Immature natural killer cell (primary cell): ENCODE measurements at places on chromosomes 3 and 15. TPM values are rescaled to one million over a fixed set of nuclear protein-coding genes. Genes with fewer than 3 reads are reported as not detected.

KLF15 gene
- not detected for polyA plus RNA-seq

DNA sequence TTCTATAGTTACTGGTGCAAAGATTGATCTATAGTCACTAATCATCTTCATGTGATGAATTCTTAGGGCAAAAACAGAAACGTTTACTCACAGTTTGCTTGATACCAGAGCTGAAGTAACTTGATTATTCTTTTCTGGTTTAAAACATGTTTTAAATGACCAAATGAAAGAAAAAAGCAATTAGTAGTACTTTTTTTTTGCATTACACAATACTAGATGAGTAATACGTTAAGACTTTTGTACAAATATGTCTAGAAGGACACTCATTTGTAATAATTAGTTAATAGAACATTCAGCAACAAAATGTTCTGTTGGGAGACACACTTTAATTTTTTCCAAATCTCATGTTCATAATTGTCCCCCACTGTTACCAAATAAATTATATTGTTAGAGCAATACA lies 523.2 kb downstream of the SOX2 start:
- H3K27me3 ChIP-seq = no peaks in the 10 kb centered on the region
- H3K36me3 ChIP-seq = no peaks in the 10 kb centered on the region
- H3K27ac ChIP-seq = no peak overlapping the region
- no peaks in the 10 kb centered on the region for H3K4me1 ChIP-seq
- DNase-seq = no peak

GOLGA6D gene
- polyA plus RNA-seq = not detected

- no peak overlapping the region for H3K4me3 ChIP-seq
- no peak for DNase-seq
- H3K4me1 ChIP-seq = peaks cover 15% of the 10 kb centered on the region
- peaks cover 2% of the 10 kb centered on the region for H3K27me3 ChIP-seq
Observed at GRCh38 chr3:143158014-143158988, 38.7 kb downstream of the CHST2 start.

ERICH6 gene
- 0.94 TPM for polyA plus RNA-seq

GRCh38 chr3:71979175-71979574 lies 194.2 kb upstream of the PROK2 start:
- H3K27me3 ChIP-seq = peaks cover 3% of the 10 kb centered on the region
- H3K36me3 ChIP-seq = no peaks in the 10 kb centered on the region
- no peaks in the 10 kb centered on the region for H3K4me1 ChIP-seq
- no peak overlapping the region for H3K27ac ChIP-seq
- no peak overlapping the region for H3K4me3 ChIP-seq
- no peak for DNase-seq

DNA sequence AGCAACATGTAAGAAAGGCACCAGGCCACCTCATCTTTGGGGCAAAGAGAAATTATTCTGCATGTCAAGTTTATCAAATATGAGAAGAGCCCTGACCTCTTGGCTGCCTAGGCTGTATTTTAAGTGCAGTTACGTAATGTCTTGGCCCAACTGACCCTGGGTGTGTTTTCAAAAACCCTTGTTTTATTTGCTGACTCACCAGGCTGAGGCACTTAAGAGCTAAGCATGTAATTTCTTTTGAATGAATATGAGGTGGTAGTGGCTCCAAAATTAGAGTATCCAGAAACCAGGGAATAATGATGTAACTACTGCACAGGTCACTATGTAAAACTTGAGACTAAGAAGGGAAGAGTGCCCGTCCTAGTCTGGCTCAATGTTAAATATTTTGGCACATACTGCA lies 24.3 kb downstream of the PGPEP1L start:
- H3K4me1 ChIP-seq = peaks cover 3% of the 10 kb centered on the region
- H3K27me3 ChIP-seq = peaks cover 6% of the 10 kb centered on the region
- no peak overlapping the region for H3K27ac ChIP-seq

GOLGA8M gene
- polyA plus RNA-seq = 0.76 TPM

SNRK gene
- 34.3 TPM for polyA plus RNA-seq

IL12A gene
- 0.12 TPM for polyA plus RNA-seq

DNA sequence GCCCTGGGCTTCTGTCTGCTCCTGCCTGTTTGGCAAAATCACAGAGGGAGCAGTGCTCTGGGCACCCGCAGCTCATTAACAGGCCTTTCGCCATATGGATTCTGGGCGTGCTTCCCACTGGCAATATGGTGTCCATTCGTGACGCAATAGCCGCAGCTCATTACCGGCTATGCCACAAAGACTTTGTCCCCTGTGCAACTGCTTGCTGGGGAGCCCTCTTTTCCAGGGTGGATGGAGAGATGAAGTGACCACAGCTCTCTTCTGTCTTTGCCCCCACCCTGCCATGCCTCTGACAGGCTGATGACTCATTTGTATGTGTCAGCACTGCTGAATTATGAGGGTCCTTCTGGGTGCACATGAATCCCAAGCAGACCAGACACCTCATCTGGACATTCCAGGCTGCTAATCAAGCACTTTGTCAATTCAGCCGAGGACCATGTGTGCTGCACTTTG lies 214.3 kb upstream of the FEZF2 start:
- H3K4me3 ChIP-seq = no peak overlapping the region
- H3K27ac ChIP-seq = no peak overlapping the region
- no peaks in the 10 kb centered on the region for H3K4me1 ChIP-seq
- H3K36me3 ChIP-seq = no peaks in the 10 kb centered on the region

- peaks cover 37% of the 10 kb centered on the region for H3K4me1 ChIP-seq
- H3K36me3 ChIP-seq = no peaks in the 10 kb centered on the region
- H3K27ac ChIP-seq = no peak overlapping the region
- H3K4me3 ChIP-seq = no peak overlapping the region
Observed at GRCh38 chr15:84775867-84776449, 27.6 kb downstream of the ZNF592 start.

DNA sequence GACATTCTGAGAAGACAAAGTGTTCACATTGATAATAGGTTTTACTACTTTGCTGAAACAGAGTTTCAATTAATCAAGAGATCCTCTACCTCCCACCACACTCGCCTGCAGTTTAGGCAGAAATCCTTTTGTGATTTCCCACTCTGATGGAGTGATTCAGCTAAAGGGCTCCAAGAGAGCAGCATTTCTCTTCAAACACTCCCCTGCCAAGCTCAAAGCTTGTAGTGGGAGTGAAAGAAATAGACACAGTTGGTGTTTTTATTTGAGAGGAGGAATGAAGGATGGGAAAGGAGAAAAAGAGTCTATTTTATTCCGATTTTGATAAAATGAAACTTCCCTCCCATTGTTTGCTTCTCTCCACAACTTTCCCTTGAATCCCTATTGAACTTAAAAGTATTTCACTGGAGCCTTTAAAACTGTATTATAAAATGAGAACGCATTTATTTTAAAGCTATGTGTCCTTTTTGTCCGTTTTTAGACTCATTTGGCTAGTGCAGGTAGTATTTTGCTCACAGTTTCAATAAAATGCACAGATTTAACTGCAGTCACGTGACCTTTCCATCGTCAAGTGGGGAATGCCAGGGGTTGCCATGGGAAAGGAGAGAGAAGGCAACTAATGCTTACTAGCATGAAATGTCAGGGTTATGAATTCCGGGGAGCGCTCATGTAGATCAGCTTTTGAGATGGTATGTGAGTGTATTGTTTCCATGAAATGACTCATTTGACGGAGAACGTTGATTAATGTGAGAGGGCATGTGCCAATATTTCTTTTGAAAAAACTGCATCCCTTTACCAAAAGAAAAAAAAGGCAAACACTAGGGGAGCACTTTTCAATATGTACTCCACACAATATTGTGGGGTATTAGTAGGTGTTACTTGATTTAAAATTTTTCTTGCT lies 7.7 kb upstream of the OSBPL11 start:
- no peaks in the 10 kb centered on the region for H3K36me3 ChIP-seq
- peaks cover 7% of the 10 kb centered on the region for H3K4me1 ChIP-seq
- no peak overlapping the region for H3K4me3 ChIP-seq
- no peaks in the 10 kb centered on the region for H3K27me3 ChIP-seq
- no peak for DNase-seq

COL6A6 gene
- not detected for polyA plus RNA-seq

GRCh38 chr15:95832668-95833067 lies 497.8 kb upstream of the NR2F2 start:
- no peaks in the 10 kb centered on the region for H3K36me3 ChIP-seq
- no peak overlapping the region for H3K4me3 ChIP-seq
- DNase-seq = no peak
- no peak overlapping the region for H3K27ac ChIP-seq

DNA sequence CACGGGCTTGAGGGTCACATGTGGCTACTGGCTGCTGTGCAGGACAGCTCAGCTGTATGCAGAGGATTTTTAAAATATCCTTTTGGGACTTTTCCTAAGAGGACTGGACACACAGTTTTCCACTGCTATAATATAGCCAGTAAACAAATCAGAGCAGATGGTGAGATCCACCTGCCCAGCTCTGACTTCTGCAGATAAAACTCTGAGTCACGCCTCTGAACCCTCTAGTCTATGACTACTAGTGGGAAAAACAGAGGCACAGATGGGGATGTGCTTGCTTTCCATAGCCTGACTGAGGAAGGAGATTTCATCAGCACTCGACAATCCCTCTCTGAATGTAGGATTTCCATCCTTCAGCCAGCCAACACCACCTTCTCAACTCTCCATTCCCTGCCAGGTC lies 45.1 kb downstream of the COLQ start:
- no peak overlapping the region for H3K4me3 ChIP-seq
- no peak overlapping the region for H3K27ac ChIP-seq
- H3K36me3 ChIP-seq = peaks cover 4% of the 10 kb centered on the region
- no peaks in the 10 kb centered on the region for H3K27me3 ChIP-seq

GRCh38 chr3:175818811-175819464 lies 959.8 kb downstream of the NAALADL2 start:
- peaks cover 1% of the 10 kb centered on the region for H3K27me3 ChIP-seq
- no peaks in the 10 kb centered on the region for H3K4me1 ChIP-seq
- no peak for DNase-seq
- no peak overlapping the region for H3K4me3 ChIP-seq
- no peaks in the 10 kb centered on the region for H3K36me3 ChIP-seq
- H3K27ac ChIP-seq = no peak overlapping the region

TMEM108 gene
- polyA plus RNA-seq = not detected

SNX4 gene
- 47.8 TPM for polyA plus RNA-seq

- no peaks in the 10 kb centered on the region for H3K27me3 ChIP-seq
- H3K4me1 ChIP-seq = no peaks in the 10 kb centered on the region
- no peak overlapping the region for H3K27ac ChIP-seq
Observed at GRCh38 chr3:94928921-94929320, 866.1 kb downstream of the NSUN3 start.

DNA sequence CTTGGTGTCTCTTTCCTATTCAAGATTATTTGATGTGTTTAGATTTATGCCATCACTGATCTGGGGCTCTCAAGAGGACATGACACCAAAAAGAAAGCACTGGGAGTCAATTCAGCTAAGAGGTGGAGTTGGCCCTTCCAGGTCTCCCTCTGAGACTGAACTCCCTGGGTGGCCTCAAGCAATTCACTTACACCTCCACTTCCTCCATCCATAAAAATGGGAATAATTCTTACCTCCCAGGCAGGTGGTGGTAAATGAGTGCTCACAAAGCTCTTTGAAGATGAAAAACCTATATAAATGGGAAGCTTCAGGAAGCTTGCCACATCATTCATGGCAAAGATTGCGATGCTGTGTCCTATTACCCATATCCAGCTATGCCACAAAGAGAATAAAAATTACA lies 59.2 kb upstream of the ICE2 start:
- H3K4me1 ChIP-seq = peaks cover 100% of the 10 kb centered on the region
- DNase-seq = no peak
- H3K27ac ChIP-seq = peak overlapping the region; percentile 97

DNA sequence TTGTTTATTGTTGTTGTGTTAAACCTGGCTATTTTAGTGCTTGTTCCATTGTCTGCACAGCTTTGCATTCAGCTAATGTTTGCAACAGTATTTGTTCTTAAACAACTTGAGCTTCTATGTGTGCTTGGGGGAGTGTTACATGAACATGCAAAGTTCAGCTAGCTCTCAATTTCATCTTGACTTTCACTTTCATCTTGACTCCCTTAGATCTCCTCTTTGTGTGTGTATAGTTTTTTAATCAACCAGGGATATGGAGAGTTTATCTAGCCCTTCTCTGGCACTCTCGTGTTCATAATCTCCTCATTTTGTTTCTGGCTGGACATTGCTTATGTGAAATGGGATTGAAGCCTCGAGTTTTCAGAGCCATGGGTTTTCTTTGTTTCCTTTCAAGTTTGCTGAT lies 212.4 kb upstream of the ZBTB20 start:
- H3K27ac ChIP-seq = no peak overlapping the region
- H3K27me3 ChIP-seq = no peaks in the 10 kb centered on the region
- no peak overlapping the region for H3K4me3 ChIP-seq
- no peak for DNase-seq
- H3K4me1 ChIP-seq = no peaks in the 10 kb centered on the region

DNA sequence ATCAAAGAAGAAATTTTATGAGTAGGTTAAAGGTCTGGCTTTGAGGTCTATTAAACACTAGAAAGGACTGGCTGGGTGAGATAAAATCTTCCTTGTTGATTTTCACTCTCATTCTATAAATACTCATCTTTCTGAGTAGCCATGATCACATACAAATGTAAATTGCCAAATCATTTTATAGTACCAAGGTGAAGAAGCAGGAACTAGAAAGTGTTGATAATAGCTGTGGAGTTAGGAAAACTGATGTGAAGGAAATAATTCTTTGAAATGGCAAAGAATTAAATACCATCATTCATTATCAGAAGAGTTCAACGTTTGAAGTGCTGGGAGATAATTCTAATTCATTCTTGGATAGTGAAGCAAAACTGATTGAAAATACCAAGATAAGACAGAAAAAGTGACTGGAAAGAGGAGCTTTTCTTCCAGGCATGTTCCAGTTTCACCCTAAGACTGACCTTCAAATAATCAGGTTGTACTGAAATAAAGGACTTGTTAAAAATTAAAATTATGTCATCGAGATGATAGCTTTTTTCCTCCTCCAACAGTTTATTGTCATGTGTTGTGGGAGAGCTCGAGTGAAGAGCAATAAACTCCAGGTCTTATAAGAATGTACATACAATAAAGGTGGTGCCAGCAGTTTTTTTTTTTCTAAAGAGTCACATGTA lies 17.4 kb downstream of the THBS1 start:
- no peaks in the 10 kb centered on the region for H3K27me3 ChIP-seq
- H3K4me1 ChIP-seq = peaks cover 27% of the 10 kb centered on the region
- peaks cover 10% of the 10 kb centered on the region for H3K36me3 ChIP-seq
- DNase-seq = no peak

DNA sequence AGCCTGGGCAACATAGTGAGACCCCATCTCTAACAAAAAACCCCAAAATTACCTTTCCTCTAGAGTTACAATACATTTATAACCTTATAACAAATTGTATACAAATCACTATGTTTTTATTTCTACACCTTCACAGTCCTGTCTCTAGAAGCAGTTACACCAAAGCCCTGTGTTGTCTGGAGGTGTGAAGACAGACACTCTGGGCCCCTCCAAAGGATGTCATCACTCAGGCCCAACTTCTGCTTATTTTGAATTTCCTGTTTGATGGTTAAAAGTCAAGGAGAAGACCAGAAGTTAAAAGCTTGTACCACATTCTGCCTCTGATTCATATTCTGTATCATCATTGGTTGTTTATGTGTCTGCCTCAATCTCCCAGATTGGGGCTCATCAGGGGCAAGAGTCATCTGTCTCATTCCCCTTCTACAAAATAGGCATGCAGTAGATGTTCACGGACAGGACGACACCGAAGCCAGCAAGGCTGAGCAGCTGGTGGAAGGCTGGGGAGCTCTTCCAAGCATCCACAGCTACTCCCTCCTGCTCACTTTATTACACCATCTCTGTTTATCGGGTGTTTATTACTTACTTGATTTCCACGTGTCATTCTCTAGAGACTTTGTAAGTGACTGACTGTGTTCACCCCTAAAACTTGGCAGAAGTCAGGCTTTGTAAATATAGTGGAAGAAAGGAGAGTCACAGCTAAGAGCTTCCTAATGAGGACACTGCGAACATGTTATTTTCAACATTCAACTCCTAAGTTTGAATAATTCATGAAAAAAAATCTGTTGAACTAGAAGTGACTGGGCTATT lies 136.8 kb upstream of the ANKRD28 start:
- H3K4me1 ChIP-seq = peaks cover 7% of the 10 kb centered on the region
- no peak overlapping the region for H3K4me3 ChIP-seq
- H3K36me3 ChIP-seq = no peaks in the 10 kb centered on the region
- no peak for DNase-seq
